Forelimb muscle (tissue), 1 donor: ENCODE measurements at places on chromosomes 1 and 21.

- DNase-seq, result no peak
Observed at GRCh38 chr1:169495046-169495775, 9.5 kb upstream of the SLC19A2 start.

GRCh38 chr21:34698270-34699015 lies 29.6 kb downstream of the CLIC6 start:
- DNase-seq, result no peak

GRCh38 chr1:77636864-77637263 lies 45.6 kb downstream of the ZZZ3 start:
- DNase-seq, result no peak

- no peak for DNase-seq
Observed at GRCh38 chr1:229843627-229844238, 217.7 kb downstream of the URB2 start.

GRCh38 chr1:230423951-230424350 lies 2.2 kb downstream of the PGBD5 start:
- no peak for DNase-seq

DNA sequence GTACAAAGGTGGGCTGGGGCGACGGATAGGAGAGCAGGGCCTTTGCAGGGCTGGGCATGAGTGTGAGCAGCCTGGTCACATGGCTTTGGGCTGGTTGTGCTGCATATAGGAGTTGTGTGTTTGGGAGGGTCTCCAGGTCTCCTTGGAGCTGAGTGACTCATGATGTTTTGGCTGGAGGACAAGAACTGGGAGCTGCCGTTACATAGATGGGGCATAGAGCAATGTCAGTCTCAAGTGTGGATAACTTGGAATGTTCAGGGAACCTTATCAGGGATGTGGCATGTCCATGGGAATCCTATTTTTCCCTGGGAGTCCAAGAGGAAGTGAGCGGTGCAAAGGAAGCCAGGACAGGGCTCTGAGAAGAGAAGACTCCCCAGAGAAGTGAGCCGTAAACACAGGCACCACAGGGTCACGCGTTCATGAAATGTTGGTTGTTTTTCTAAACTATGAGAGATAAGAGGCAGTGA lies 136.4 kb upstream of the KCNE2 start:
- DNase-seq, result no peak

GRCh38 chr1:21901473-21901847 lies 35.6 kb downstream of the HSPG2 start:
- no peak for DNase-seq

DNA sequence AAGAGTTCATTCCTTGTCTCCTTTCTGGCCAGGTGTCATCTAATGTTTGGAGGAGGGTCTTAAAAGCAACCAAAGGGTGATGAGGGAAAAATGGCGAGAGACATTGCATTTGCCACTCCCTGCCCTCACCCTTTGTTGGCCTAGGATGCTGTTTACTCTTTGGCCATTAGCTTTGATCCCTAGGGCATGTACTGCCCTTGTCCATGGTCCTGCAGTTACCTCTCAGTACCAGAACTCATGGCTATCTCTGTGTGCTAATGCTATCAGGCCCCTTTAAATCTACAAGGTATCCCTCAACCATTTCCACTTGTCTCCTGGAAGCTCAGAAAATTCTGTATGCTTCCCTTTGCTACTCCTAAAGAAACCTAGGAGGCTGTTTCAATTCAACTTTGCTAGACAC lies 424.8 kb upstream of the PLXNA2 start:
- DNase-seq, result no peak

DNA sequence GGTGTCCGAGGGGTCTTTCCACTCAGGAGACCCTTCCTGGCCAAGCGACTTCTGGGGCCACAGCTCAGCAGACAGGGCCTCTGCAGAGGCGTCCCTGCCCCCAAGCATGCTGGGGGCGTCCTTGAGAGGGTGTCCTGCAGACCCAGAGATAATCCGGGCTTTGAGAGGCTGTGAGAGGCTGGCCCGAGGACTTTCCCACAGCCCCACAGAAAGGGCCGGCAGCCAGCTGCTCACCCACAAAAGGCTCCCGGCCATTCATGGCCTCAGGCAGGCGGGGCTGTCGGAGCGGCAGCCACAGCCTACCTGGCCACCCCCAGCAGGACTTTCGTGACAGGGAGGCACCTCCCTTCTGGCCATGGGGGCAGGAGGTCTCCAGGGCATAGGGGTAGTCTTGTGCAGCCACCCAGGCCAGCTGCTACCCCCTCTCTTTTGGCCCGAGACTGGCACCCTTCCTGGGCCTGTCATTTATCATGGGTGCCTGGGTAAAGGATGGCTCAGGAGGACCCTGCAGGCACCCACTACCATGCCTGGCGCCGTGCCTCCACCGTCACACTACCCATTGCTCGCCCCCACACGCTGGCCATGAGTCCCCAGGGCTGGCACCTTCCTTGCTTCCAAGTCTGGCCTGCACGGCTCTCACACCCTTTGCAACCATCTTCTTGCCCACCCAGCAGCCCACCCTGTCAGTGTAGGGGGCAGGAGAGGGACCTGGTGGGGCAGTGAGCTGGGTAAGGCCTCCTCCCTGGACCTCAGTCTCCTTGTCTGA lies 11.1 kb upstream of the TNFRSF14 start:
- DNase-seq, result no peak

GRCh38 chr1:113830039-113830438 lies 17.8 kb upstream of the RSBN1 start:
- DNase-seq, result no peak

DNA sequence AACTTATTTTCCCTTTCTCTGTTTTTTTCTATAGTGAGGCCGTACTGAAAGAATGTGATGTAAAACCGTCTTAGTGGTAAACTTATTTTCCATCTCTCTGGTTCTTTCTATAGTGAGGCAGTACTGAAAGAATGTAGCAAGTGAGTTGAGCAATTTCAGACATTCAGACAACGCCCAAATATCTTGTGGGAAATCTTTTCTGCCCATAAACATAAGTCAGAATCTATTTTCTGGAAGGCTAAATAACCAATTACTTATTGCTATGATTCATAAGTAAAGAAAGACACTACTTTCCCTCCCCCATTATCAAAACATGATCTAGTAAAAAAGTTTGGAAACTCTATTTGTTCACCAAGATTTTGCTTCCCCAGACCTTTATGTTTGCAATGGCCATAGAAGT lies 18.8 kb upstream of the SCCPDH start:
- no peak for DNase-seq

GRCh38 chr1:110508028-110508940 lies 10.7 kb downstream of the KCNA10 start:
- DNase-seq, result no peak

DNA sequence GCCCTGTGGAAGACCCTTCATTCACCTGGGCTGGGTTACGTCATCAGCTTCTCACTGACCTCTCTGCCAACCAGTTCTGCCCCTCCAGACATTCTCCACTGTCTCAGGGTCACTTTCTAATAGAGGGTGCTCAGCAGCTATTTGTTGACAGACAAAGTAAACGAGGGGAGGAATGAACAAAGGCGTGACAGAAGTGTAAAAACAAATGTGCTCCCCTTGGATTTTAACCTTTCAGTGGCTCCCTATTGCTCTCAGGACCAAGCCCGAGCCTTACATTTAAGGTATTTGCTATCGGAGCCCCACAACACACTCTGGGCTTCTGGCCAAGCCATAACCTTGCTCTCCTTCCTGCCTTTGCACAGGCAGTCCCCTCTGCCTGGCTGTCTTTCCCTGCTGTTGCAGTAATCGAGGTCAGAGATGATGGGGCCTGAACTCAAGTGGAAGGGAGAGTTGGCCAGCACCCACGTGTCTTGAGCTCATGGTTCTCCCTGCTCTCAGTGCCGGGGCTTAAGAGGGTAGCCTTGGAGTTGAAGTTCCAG lies 9.3 kb upstream of the MARCKSL1 start:
- no peak for DNase-seq

DNA sequence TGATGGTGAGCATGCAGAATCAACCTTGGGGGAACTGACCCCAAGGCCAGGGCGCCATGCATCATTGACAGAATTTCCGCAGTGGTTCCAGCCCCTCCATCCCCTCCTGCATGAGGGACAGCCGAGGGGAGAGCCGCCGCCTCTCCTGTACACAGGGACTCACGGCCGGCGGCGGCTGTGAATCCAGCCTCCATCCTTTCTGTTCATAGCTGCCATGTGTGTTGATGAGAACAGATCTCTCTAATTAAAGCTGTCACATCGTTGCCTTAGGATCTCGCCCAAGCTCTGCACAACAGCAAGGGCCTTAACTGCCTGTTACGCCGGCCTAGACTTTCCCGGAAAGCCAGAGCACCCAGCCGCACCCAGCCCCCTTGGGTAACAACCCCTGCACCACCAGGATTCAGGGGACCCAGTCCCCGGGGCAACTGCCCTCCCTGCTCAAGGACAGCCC lies 151.6 kb downstream of the NPHP4 start:
- DNase-seq, result no peak

DNA sequence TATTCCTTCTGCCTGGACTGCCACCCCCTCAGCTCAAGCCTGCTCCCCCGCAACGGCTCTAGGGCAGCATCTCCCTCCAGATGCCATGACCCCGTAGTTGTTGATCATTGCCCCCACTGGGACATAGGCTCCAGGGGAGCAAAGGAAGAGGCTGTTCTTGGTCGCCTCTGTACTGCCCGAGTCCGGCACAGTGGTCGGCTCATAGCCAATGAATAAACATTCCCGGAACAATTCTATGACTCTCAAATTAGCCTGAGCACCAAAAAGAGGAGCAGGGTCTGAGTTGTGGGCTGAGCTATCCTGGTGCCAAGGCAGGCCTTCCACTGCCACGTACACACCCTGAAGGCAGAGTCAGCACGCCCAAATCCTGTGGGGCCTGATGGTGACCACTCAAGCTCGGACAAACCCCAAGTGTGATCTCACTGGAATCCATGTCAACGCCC lies 33.1 kb downstream of the CAPZB start:
- no peak for DNase-seq

GRCh38 chr1:88552226-88552625 lies 131.8 kb upstream of the PKN2 start:
- no peak for DNase-seq

DNA sequence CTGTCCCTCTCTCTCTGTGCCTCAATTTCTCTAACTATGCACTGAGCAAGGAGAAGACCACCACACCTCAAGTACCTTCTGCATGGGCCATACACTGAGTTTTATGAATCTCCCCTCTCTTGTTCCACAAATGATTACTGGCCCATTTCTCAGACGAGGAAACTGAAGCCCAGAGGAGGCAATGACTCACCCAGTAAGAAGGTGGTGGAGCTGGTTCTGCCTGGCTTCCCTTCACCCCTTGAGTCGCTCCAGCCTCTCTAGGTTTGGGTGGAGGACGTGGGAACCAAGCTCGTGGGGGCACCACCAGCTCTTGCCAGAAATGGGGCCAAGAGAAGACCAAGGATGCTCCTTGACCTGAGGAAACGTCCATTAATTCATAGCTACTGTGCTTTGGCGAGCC lies 21.3 kb upstream of the RUNX3 start:
- DNase-seq, result no peak

DNA sequence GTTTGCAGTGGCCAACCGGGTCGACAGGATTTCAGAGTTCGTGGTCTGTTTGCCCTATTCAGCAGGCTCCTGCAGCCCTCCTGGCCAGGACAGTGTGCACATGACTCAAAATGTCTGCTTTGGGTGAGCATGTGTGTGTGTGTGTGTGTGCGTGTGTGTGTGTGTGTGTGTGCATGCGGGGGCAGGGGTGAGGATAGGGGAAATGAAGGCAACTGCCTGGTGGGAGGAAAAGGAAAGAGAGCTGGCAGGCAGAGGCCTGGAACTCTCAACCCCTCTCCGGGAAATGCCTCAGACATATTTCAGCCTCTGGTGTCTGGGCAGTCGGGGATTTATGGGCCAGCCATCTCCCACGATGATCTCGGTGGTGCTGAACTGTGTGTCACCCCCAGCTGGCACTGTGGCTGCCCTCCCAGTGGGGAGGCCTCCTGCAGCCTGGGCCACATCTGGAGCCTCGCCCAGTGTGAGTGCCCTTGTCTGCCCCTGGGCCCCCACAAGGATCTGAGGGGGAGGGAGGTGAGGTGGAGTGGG lies 15.2 kb downstream of the CDCP2 start:
- DNase-seq, result no peak

- DNase-seq, result no peak
Observed at GRCh38 chr1:110033421-110033820, 1.0 kb upstream of the STRIP1 start.

GRCh38 chr1:54998677-54999076 lies at the start of gene BSND:
TSS of gene BSND (plus strand) at chr1:54998933. CDS start at chr1:54999187, 254 bp downstream.
- no peak for DNase-seq

- DNase-seq, result no peak
Observed at GRCh38 chr1:60535713-60536112, 462.1 kb upstream of the C1orf87 start.

GRCh38 chr1:106254748-106255147 lies 801.7 kb upstream of the PRMT6 start:
- no peak for DNase-seq

- no peak for DNase-seq
Observed at GRCh38 chr1:221279146-221279545, 399.9 kb downstream of the HLX start.
